ENCODE measurements at places on chromosomes 4 and X.

DNA sequence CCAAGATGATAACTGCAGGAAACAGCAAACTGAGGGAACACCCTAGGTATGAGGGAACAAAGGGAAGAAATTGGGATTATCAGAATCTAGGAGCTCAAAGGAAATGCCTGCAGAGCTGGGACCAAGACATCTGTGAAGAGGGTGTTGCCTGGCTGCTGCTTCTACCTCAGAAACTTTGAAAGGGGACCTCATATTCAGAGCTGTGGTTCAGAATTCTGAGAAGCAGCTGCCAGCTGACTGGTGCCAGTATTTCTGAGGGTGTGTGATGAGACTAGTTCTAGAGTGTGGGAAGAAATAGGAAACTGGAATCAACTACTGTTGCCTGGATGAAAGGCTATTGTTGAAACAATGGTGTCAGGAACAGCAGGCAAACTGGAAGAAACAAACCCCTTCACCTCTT, 8.5 kb downstream of the FAAH2 start:
- DNase-seq: no peak

DNA sequence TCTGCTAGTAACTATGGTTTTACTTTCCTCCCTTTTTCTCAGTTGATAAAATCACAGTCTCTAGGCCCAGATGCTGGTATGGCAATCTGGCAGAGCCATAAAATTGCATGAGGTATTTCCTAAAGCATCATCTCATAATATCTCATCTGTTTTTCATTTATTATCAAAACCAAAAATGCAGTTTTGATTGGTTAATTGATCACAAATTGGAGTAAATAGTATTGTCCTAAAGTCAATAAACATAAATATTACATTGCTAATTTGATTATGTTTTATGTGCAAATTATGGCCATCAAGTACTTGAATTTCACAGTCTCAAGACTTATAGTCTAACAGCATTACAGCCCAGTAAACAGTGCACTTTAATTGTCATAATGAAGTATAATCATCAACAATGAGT, 2365.6 kb downstream of the ARAP2 start:
- DNase-seq: no peak

GRCh38 chr4:80407246-80407645, 71.7 kb downstream of the CFAP299 start:
- peak; percentile 52 for DNase-seq

- no peak for DNase-seq
These were observed 737 bp downstream of the NELFA start for GRCh38 chr4:2007804-2008670.

- no peak for DNase-seq
These were observed 337.6 kb upstream of the NR3C2 start for GRCh38 chr4:148779771-148780170.

DNA sequence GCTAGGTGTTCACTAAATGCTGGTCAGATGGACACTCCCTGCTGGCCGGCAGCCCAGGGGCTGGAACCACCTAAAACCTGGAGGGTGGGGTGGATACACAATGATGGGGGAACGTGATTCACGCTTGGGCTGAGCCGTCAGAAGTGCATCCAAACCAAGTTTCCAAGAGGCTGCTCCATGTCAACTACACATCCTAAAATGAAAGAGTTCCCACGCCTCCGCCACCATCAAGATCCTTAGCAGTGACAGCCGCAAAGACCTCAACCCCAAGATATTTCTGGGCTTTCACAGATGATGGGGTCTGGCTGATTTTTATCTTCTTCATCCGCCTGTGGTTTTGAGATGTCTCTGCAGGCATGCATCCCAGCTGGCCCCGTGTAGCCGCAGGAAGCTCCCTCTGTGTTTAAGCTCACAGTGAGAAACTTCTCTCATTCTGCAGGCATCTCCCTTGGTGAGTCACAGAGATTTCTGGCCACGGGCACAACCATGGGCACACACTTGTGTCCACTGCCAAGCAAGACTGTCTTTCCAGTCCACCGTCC, 84.4 kb downstream of the HTRA3 start:
- peak; percentile 48 for DNase-seq

- no peak for DNase-seq
These were observed 5.4 kb downstream of the SLC25A6 start for GRCh38 chrX:1386338-1387127.

DNA sequence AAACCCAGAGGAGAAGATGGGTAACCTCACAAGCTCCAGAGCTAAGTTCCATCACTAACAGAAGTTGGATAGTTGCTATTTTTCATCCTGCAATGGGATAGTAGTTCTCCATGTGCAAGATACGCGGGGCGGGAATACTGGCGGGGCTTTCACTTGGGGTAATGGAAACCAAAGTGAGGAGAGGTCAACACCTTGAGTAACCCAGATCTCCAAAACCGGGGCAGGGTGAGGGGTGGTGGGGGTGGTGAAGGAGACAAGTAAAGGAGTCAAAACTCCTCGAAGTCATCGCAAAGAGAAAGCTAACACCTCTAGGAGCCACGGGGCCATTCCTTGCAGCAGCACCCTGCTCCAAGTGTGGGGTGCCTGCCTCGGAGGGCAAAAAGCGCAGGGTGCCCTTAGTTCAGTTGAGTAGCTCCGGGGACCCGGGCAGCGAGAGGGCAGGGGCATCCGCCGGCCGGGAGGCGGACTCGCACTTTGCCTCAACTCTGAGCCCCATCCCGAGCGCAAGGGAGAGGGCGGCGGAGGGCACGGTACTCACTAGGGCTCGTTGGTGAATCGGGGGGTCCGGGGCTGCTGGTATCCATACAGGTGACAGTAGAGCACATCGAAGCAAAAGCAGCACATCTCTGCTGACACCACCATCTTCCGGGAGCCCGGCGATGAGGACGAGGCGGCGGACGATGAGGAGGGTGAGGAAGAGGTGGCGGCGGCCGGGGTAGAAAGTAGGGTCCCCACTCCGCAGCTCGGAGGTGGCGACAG, 645 bp downstream of the AMMECR1 start:
- DNase-seq: no peak

- no peak for DNase-seq
These were observed 34.5 kb upstream of the UCP1 start for GRCh38 chr4:140603286-140603685.

DNA sequence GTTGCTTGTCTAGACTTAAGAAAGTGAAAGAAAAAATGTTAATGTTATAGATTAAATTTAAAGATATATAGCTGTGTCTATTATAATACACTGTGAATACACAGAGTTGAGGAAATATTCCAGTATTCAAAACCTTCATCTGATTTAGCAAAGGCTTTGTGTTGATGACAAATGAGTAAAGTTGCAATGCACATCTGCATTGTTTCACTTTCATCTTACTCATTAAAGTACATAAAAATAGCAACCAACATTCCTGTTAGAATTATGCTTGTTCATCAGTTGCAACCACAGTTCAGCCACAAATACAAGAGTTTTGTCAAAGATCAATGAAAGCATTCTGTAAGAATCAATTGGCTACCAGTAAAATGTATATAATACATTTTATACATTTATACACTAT, 346.4 kb upstream of the SLC7A11 start:
- no peak for DNase-seq

DNA sequence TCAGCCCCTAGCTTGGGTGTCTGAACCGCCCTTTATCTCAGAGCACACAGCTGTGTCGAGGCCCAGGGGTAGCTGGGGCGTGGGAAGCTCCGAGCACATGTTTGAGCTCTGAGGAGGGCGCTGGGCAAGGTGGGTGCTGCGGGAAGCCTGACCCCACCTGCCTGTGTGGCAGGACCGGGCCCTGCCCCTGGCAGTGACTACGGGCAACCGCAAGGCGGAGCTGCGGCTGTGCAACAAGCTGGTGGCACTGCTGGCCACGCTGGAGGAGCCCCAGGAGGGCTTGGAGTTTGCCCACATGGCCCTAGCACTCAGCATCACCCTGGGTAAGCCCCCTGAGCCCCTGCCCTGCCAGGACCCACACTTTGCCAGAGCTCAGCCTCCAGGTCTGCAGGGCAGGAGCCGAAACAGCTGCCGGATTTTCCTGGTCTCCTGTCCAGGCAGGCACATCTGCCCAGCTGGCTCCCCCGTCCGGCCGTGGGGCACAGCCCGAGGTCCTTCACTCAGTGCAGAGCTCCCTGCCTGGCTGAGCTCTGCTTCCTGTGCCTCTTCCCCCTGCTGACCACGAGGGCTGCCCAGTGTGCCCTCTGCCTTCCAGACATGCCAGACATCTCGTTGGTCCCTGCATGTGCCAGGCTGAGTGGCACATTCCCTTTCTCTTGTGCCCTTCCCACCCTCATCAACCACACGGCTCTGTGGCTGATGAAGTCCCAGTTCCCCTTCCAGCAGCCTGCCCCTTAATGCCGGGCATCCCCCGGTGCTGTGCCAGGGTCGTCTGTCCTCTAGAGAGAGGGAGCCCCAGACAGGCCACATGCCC, 33.2 kb upstream of the HTRA3 start:
- no peak for DNase-seq

- DNase-seq: no peak
These were observed 2309.8 kb downstream of the PCDH7 start for GRCh38 chr4:33029976-33030375.

DNA sequence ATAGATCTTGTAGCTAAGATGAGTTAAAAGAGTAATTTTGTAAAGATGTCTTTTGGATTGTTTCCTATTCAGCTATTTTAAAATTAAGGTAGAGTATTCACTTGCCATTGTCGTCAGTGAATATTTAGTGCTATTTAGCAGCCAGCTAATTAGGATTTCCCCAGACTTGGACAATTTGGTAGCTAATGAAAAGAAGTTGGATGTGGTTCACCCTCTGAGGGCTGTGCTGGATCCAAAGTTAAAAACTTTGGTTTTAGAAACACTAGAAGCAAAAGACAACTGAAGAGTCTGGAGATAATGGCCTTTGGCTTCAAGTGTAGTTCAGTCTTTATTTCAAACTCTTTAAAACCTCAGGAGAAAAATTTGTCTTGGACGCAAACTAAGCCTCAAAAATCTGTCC, 41.3 kb downstream of the ATG4A start:
- DNase-seq: no peak

GRCh38 chrX:12979026-12979607, 4.2 kb downstream of the TMSB4X start:
- DNase-seq: peak; percentile 60

DNA sequence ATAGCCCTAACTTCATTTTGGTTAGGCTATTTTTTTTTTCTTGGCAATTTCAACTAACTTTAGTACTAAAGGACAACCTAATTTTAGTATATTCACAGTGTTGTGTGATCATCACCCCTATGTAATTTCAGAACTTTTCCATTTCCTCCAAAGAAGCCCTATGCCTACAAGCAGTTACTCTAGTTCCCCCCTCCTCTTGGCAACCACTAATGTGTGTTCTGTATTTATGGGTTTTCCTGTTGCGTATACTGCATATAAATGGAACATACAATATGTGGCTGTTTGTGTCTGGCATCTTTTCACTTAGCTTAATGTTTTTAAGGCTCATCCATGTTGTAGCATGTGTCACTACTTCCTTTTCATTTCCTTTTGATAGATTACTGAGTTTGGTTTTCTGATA, 57.6 kb downstream of the N4BP2 start:
- DNase-seq: no peak

DNA sequence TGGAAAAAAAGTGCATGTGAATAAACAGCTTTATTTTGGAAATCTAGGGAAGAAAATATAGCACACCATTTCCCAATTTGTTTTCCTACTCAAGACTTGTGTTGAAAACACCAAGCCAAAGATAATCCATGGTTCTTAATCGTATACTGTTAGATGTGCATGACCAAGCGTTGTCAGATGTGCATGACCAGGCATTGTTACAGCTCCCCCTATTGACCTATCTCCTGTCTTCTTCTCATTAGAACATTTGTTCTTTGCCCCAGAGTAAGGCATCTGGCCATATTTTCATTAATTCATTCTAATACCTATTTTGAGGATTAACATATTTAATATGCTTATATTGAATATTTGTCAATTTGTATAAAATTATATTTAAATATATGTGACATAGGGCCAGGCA, 14.4 kb upstream of the VCX start:
- DNase-seq: no peak

DNA sequence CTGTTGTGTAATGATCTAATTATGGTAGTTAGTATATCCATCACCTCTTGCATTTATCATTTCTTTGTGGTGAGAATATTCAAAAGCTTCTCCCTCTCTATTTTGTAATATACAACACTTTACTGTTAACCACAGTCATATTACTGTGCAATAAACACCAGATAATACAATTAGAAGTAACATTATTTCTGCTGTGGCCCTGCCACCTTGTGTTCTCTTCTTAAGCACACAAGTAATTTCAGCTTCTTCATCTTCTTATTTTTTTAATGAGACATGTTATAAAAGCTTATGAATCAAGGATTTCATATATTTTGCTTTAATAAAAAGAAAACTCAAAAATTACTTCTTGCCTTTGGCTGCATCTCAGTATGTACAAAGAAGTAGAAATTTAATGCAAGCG, 675.2 kb upstream of the INTU start:
- peak; percentile 62 for DNase-seq

DNA sequence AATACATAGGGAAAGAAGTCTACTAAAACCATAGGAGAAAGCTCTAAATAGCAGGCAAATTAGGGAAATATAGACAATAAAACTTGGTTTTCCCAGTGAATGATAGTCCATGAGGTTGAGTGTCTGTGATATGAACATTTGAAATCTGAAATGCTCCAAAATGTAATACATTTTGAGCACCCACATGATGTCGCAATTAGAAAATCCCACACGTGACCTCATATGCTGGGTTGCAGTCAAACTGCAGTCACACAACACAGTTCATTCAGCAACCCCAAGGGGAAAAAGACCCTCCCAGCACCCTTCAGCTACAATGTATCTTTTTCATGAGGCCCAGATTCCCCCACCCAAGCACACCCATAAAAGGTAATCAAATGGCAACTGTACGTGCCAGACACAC, 155.6 kb downstream of the BTC start:
- DNase-seq: no peak

- no peak for DNase-seq
These were observed 495.9 kb upstream of the FAM241A start for GRCh38 chr4:111649308-111649707.

DNA sequence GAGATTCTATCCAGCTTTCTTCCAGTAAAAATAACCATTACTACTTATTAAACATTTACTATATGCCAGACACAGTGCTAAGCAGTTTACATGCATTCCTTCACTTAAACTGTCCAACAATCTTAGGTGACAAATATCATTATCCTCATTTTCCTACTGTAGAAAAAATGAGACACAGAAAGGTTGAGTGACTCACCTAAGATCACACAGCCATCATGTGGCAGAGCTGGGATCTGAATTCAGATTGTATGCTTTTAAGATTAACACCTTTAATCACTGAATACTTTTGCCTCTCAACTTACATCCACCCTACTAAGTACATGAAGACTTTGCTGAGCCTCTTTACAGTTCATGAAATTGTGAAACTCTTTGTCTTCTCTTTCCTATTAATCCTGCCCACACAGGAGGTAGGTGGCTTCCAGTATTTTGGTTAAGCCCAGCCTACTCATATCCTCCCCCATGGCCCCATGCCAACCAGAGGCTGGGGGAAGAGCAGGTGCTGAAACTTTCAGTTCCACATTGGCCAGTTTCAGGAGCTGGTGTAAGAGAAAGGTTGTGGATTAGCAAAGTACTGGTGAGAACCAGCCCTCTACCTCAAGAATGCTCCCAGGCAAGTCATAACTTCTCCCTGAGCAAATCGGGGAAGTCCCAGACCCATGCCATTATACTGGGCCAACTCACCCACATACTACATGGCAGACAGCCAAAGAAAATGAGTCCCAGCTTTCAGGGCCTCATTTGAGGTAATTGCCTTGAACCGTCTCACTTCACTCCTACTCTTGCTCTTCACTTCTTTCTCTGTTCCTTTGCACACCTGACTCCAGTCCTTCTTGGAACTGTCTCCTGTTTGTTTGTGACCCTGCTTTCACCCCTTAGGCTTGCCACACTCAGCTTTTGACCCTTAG, 211.1 kb downstream of the GUCY2F start:
- DNase-seq: peak; percentile 24

- no peak for DNase-seq
These were observed 31.4 kb downstream of the SUPT20HL1 start for GRCh38 chrX:24391843-24392242.

All from fibroblast of skin of right biceps (primary cell).